ENCODE measurements at places on chromosomes 1 and 21.
A peak's percentile ranks its signal among the peaks of the same experiment; 100 is the strongest.

DNA sequence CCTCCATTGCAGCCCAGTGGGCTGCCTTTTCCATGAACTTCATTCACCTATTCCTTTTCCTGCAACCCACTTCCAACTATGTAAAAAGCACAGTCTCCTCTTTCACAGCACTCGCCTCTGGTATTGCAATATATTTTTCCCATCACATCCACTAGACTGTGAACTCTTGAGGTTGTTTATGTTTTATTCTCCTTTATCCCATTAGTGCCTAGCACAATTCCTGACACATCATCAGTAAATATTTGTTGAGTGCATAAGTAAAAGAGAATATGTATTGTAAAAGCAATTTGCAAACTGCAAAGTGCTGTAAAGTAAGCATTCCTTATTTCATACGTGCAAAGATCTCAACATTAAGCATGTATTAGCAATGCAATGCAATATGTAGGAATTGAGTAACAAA is 27.9 kb upstream of the NRIP1 start:
- no peak for DNase-seq

DNA sequence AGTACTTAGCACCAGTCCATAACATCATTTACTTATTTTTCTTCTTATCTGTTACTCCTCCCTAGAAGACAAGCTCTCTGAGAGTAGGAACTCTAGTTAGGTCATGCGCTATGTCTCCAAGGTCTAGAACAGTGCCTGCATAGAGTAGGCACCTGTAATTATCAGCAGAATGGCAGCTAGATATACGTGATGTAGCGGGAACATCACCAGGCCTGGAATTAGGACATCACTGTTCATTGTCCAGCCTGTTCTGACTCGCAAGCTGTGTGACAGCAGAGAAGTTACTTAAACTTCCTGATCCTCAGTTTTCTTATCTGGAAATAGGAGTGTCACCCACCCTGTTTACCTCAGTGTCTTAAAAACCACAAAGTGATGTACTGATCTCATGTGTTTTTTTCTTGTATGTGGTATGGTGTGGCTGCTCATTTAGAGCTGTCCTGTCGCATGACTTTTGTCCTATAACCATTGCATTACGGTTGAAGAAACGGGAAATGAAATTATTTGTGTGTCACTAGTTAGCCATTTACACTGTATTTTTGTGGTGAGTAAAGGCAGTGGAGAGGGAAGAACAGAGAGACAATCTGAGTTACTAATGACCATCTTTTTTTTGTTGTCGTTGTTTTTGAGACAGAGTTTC is 37.1 kb upstream of the EXO1 start:
- no peak for DNase-seq

GRCh38 chr1:183032122-183032921 is 9.1 kb downstream of the LAMC1 start:
- DNase-seq: peak; percentile 23

DNA sequence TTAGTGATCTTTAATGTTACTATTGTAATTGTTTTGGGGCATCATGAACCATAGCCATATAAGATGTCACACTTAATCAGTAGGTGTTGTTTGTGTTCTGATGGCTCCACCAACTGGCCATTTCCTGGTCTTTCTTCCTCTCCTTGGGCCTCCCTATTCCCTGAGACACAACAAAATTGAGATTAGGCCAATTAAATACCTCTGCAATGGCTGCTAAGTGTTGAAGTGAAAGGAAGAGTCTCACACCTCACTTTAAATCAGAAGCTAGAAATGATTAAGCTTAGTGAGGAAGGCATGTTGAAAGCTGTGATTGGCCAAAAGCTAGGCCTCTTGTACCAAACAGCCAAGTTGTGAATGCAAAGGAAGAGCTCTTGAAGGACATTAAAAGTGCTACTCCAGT is 30.7 kb downstream of the PPP2R5A start:
- DNase-seq: no peak
